Activated naive CD4-positive, alpha-beta T cell (primary cell): ENCODE measurements at places on chromosomes 16 and 17.
A peak's percentile ranks its signal among the peaks of the same experiment; 100 is the strongest.

GRCh38 chr16:3027983-3028715 is 4.3 kb downstream of the THOC6 start:
- peak; percentile 77 for DNase-seq

DNA sequence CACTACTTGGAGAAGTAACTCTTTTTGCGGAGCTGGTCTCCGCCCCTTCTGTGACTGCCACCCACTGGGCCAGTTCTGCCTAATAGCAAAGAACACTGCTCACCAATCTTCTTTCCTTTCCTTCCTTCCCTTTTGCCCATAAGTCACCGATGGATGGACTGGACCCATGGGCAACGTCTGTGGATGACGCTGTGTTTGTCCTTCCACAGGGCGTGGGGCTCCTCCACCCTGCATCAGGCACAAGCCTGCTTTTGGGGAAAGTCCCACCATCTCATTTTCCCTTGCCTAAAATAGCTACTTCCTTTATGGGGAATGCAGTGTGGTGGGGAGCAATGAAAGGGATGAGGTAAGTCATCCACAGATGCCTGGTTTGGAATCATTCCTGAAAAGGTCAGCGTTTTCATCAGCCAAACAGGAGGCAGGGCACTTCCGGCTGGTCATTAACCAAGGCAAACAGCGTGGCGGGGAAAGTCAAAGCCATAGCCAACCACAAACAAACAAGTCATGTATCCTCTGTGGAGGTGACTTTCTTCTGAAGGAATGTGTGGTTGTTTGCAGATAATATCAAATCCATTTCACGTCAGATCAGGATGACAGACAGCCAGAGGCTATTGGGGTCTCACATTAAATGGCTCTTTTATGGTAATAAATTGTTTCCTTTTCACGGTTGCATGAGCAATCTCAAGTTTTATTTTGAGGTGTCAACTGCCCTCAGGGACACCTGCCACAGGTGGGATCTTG is 30.7 kb upstream of the MED9 start:
- no peak for DNase-seq

DNA sequence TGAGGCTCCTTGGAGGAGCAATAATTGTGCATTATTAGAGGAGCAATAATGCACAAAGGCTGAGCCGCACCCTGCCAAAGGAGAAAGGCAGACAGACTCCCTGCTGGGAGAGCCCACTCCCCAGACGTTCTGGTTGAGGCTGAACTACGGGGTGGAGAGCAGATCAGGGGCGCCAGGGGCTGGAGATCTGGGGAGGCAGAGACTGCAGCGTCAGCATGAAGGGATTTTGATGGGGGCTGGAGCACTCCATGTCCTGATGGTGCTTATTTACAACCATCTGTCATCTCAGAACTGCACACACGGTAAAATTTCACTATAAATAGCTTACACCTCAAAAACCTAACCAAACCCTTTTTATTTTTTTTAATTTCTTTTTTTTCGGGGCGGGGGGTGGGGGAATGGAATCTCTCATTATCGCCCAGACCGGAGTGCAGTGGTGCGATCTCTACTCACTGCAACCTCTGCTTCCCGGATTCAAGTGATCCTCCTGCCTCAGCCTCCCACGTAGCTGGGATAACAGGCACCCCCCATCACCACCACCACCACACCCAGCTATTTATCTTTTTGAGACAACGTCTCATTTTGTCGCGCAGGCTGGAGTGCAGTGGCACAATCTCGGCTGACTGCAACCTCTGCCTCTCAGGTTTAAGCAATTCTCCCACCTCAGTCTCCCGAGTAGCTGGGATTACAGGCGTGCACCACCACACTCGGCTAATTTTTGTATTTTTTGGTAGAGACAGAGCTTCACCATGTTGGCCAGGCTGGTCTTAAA is 4.3 kb upstream of the C16orf95 start:
- DNase-seq = no peak

GRCh38 chr17:53227111-53227510 is 595.6 kb upstream of the KIF2B start:
- DNase-seq = no peak

DNA sequence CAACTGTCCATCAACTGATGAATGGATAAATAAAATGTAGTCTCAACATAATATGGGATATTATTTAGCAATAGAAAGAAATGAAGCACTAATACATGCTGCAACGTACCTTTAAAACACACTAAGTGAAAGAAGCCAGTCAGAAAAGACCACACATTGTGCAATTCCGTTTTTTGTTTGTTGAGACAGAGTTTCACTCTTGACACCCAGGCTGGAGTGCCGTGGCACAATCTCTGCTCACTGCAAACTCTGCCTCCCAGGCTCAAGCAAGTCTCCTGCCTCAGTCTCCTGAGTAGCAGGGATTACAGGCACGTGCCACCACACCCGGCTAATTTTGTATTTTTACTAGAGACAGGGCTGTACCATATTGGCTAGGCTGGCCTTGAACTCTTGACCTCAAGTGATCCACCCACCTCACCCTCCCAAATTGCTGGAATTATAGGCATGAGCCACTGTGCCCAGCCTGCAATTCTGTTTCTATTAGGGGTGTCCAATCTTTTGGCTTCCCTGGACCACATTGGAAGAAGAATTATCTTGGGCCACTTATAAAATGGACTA is 40.1 kb downstream of the SCNN1B start:
- no peak for DNase-seq

- DNase-seq = no peak
These were observed 211.1 kb upstream of the WSB1 start for GRCh38 chr17:27082775-27083154.

DNA sequence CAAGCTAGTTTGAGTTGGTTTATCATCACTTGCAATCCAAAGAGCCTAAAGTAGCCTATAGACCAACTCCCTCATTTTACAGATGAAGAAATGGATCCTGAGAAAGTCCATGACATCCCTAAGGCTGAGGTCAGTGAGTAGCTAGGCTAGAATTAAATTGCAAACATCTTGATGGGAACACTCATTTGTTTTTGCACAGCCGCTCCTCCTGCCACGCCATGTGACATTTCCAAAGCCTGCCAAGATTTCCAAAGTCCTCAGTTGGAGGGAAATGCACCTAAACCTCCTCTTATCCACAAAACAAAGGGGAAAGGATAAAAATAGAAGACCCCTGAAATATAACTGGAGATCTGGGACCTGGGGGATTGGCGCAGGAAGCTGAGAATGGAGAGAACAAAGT is 15.0 kb downstream of the TMEM92 start:
- DNase-seq = no peak

- no peak for DNase-seq
These were observed 10.9 kb upstream of the ARL2BP start for GRCh38 chr16:57233944-57234706.

DNA sequence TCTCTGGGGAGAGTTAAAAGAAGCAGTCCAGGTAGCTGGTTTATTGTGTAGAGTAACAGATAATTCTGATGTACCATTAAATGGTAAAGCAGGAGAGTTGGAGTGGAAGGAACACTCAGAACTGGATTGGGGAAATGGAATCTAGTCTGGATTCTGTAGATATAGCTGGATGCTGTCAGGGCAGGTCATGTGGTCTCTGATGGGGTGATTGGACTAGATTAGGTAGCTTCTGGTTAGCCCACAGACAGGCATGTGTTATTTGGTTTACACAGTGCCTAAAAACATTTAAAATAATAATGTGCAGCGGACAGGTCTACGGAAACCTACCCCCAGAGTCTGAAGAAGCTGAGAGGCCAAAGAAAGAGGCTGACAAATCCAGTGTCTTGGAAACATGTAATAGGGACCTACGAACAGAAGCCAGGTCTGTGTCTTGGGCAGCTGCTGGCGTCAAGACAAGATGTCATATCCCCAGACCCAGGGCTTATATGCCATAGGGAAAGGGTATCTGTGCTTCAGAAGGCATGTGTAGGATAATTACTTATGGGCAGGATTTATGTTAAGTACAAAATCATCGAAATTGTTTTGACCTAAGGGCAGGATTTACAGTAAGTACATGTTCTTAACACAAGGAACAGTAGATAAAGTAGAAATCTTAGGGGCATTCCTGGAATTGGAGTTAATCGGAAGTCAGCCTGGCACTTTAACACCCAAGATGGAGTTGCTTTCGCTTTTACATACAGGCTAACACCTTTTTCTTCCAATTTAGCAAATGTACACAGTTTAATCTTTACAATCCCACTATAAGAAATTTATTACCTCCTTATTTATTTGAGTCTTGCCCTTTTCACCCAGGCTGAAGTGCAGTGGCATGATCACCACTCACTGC is 12.4 kb downstream of the LUC7L3 start:
- DNase-seq = no peak

DNA sequence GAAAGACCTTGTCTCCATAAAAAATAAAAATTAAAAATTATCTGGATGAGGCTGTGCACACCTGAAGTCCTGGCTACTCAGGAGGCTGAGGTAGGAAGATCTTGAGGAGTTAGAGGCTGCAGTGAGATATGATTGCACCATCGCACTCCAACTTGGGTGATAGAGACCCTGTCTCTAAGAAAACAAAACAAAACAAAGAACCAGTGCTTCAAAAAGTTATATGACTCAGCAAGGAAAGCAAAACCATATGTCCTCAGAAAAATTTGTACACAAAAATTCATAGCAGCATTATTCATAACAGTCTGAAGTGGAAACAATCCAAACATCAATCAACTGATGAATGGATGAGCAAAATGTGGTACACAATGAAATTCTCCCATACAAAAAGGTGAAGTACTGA is 48.9 kb downstream of the SLFN5 start:
- no peak for DNase-seq

GRCh38 chr17:4040784-4041183 is 76.5 kb upstream of the ATP2A3 start:
- DNase-seq = no peak

- DNase-seq = no peak
These were observed 44.7 kb upstream of the PRSS54 start for GRCh38 chr16:58339452-58339981.

DNA sequence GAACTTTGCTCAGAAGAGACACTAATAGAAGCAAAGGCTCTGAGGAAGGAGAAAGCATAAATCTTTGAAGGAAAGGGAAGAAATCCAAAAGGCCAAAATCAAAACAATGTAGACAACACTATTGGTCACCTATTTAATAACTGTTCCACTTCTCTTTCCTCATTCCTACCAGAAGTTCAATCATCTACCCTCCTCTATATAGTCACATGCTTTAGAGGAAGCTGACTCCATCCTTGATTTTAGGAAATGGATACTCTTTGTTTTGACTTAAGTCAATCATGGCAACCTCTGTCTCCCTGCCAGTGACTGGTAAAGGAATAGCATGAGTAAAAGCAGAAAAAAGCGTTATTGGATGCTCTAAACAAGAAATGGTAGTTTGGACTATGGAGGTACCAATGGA is 7.3 kb downstream of the BRIP1 start:
- no peak for DNase-seq

DNA sequence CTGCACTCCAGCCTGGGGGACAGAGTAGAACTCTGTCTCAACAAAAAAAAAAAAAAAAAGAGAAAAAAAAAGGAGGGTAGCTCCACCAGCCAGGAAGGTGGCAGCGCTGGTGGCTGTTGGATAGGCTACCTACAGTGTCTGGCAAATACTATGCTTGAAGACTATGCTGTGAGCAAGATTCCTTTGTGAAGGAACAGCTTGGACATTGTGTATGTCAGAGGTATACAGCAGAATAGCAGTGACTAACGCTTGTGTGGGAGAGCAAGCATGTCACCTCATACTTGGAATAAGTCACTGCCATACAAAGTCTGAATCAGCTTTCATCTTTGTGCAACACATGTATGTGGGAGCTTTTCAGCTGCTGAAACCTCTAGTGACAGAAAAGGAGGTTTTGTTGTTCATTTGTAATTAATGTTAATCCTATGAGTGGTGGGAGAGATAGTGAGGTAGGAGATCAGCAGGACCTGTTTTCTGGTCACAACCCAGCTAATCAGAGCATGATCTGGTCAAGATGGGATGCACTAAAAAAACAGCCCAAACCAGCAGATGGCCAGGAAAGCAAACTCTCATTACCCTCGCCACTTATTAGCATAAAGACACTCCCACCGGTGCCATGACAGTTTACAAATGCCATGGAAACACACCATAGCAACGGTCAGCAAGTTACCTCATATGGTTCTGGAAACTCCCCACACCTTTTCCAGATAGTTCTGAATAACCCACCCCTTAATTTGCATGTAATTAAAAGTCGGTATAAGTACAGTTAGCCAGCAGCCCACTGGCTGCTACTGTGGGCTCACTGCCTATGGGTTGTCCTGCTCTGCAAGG is 6.8 kb upstream of the ITGAD start:
- DNase-seq = no peak

DNA sequence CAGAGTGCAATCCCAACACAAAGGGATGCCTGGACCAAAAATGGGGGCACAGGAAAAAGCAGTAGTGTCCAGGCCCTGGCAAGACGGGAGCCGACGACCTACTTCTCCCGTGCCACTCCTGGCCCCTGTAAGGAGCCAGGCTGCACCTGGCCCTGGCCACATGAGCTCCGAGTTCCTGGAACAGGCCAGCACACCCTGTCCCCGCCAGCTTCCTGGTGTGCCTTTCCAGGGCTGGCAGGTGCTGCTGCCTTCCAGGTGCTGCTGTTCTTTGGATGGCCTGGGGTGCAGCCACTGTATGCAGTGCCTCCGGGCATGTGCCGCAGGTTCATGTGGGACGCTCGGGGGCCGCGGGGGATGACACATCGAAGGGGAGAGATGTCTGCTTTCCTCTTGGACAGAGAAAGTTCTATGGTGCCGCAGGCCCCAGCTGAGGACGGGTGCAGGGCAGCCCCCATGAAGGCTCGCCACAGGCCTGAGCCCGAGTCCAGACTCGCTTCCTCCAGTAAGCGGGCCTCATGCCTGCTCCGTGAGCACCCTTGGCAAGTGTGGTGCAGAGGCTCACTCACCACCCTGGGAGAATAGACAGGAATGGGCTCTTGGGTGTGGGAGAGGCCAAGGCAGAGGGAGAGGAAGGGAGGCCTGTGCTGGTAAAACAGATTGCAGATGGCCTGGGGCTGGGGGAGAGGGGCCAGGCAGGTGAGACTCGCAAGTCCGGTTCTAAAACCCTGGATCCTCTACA is 54.7 kb upstream of the FASN start:
- DNase-seq = no peak

- DNase-seq = no peak
These were observed 26.7 kb downstream of the TBX4 start for GRCh38 chr17:61478790-61479492.

DNA sequence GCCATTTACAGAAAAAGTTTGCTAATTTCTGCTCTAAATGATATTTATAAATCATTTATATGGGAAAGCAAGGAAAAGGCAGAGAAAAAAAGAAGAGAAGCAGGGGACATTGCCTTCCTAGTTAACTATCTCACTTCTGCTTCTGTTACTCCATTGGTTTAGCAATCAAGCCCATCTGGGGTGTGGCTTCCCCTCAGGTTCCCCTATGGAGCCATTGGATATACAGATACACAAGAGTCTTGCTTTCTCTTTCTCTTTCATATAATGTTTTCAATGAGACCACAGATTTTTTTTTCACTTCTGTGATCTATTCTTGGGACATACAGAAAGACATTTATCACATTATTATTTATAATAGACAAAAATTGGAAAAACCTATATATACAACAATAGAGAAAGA is 105.6 kb upstream of the TOM1L1 start:
- DNase-seq = no peak

GRCh38 chr17:71799657-71800056 is 321.2 kb upstream of the SOX9 start:
- DNase-seq = no peak
